GM23338 (cell line): ENCODE measurements at places on chromosomes 12 and 14. TPM values are rescaled to one million over a fixed set of nuclear protein-coding genes. Genes with fewer than 3 reads are reported as not detected.

The PTPN21 gene
- total RNA-seq, result 5.2 and 5.6 TPM in 2 replicates

DNA sequence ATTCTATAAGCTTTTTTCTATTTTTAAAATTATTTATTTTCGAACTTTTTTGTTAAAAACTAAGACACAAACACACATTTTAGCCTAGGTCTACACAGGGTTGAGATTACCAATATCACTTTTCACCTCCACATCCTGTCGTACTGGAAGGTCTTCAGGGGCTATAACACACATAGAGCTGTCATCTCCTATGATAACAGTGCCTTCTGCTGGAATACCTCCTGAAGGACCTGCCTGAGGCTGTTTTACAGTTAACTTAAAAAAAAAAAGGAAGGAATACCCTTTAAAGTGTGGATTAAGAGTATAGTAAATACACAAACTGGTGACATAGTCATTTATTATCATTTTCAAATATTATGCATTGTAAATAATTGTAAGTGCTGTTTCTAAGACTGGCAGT, 43.0 kb downstream of the RASSF8 start:
- no peaks in the 10 kb centered on the region for H3K36me3 ChIP-seq
- no peak overlapping the region for H3K4me3 ChIP-seq
- H3K4me1 ChIP-seq, result peaks cover 7% of the 10 kb centered on the region; the same call in 1 of the 2 replicates
- DNase-seq, result no peak
- H3K27ac ChIP-seq, result no peak overlapping the region

The FOXN4 gene
- total RNA-seq, result 0.35 TPM in 1 of 2 replicates, not detected in the other

- H3K4me1 ChIP-seq, result peaks cover 36% of the 10 kb centered on the region
- H3K27me3 ChIP-seq, result no peaks in the 10 kb centered on the region
- H3K27ac ChIP-seq, result 0 out of 2 replicates have a peak overlapping the region, but pooled peaks have one; percentile 26
- peak; percentile 23 for DNase-seq
- peak overlapping the region; percentile 80 for H3K4me3 ChIP-seq
Observed at GRCh38 chr12:27781680-27782079, 1.6 kb upstream of the MANSC4 start.

- H3K27ac ChIP-seq, result no peak overlapping the region
- no peaks in the 10 kb centered on the region for H3K27me3 ChIP-seq
- no peaks in the 10 kb centered on the region for H3K4me1 ChIP-seq
Observed at GRCh38 chr12:90102957-90103652, 394.5 kb upstream of the ATP2B1 start.

DNA sequence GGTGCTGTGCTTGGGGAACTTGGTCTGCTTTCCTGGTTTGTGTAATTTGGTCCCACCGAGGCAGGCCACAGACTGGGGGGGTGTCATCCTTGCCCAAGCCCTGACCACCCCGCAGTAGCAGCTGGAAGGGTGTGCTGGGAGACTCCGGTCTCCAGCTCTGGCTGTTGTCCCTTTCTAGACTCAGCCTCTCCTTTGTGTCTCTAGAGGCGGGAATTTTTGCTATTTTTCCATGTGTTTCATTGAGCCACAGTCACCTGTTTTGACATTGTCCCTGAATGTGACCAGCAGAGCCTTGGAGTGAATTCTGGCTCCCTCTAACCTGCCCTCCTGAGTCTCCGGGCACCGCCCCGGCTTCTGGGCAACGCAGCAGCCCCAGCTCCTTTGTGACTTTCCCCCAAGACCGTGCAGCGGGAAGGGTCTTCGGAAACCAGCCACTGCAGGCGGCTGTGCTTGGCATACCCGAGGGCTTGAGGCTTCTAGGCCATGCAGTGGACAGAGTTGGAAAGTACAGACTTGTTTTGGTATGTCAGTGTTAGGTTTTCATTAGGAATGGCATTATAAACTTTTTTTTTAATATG, 98.6 kb downstream of the TNFAIP2 start:
- H3K4me3 ChIP-seq, result no peak overlapping the region
- H3K27me3 ChIP-seq, result peaks cover 41% of the 10 kb centered on the region
- DNase-seq, result no peak
- peaks cover 7% of the 10 kb centered on the region; the same call in 1 of the 2 replicates for H3K4me1 ChIP-seq

GRCh38 chr12:26204612-26205289, 9.4 kb downstream of the SSPN start:
- peaks cover 12% of the 10 kb centered on the region for H3K4me1 ChIP-seq
- no peak overlapping the region for H3K27ac ChIP-seq
- DNase-seq, result no peak
- H3K27me3 ChIP-seq, result no peaks in the 10 kb centered on the region
- H3K36me3 ChIP-seq, result no peaks in the 10 kb centered on the region

The MFAP5 gene
- total RNA-seq, result 0.90 TPM in 1 of 2 replicates, not detected in the other

The MDGA2 gene
- total RNA-seq, result 1.2 and 1.7 TPM in 2 replicates

DNA sequence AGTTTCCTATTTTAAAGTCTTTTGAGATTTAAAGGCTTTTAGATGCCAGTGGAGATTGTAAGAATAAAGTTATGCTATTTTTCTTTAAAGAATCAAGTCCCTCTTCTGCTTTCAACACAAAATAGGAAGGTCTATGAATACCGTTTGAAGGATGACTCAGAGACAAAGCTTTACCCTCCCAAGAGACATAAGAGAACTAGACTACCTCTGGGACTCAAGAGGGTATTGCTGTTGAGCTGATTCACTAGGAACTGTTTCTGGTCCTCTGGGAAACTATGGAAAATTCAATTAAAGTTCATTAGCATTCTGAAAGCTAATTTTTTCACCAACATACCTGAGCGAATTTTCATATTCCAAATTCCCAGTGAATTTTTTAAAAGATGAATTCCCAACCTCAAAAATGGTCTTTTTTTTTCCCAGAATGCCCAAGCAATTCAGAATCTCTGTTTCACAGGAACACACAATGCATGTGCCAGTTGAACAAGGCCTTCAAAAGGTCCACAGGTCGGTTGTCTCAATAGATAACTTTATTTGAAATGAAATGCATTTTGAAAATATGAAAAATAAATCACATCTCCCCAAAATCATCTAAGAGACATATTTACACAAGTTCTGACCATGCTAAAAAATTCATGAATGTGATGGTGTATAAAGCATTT, 6.5 kb downstream of the PHLDA1 start:
- DNase-seq, result no peak
- peaks cover 34% of the 10 kb centered on the region for H3K4me1 ChIP-seq
- H3K36me3 ChIP-seq, result peaks cover 3% of the 10 kb centered on the region; the same call in 1 of the 2 replicates
- H3K27ac ChIP-seq, result peak overlapping the region; percentile 40
- H3K4me3 ChIP-seq, result no peak overlapping the region

GRCh38 chr14:58571769-58572472, 65.8 kb upstream of the DACT1 start:
- H3K4me1 ChIP-seq, result 0 out of 2 replicates have a peak, but pooled peaks cover 3% of the 10 kb centered on the region
- no peak for DNase-seq
- H3K27me3 ChIP-seq, result no peaks in the 10 kb centered on the region
- no peak overlapping the region for H3K27ac ChIP-seq

- no peak overlapping the region for H3K27ac ChIP-seq
- H3K4me3 ChIP-seq, result no peak overlapping the region
- DNase-seq, result no peak
- H3K4me1 ChIP-seq, result peaks cover 4% of the 10 kb centered on the region
- no peaks in the 10 kb centered on the region for H3K36me3 ChIP-seq
Observed at GRCh38 chr12:124605883-124606774, 38.7 kb upstream of the NCOR2 start.

- peak within 1 kb of the TSS; percentile 100 for H3K27ac ChIP-seq
- H3K4me3 ChIP-seq, result peak within 1 kb of the TSS; percentile 96
- peaks cover 41% of the 10 kb centered on the region for H3K36me3 ChIP-seq
- peaks cover 14% of the 10 kb centered on the region for H3K4me1 ChIP-seq
- H3K27me3 ChIP-seq, result no peaks in the 10 kb centered on the region
Observed at GRCh38 chr14:69766984-69767368, at the start of gene SRSF5. Gene SRSF5, plus strand, starts transcription at chr14:69767142. Its CDS starts 1,015 bp downstream, at chr14:69768157.

The GLIPR1L2 gene
- total RNA-seq, result not detected in 2 replicates

DNA sequence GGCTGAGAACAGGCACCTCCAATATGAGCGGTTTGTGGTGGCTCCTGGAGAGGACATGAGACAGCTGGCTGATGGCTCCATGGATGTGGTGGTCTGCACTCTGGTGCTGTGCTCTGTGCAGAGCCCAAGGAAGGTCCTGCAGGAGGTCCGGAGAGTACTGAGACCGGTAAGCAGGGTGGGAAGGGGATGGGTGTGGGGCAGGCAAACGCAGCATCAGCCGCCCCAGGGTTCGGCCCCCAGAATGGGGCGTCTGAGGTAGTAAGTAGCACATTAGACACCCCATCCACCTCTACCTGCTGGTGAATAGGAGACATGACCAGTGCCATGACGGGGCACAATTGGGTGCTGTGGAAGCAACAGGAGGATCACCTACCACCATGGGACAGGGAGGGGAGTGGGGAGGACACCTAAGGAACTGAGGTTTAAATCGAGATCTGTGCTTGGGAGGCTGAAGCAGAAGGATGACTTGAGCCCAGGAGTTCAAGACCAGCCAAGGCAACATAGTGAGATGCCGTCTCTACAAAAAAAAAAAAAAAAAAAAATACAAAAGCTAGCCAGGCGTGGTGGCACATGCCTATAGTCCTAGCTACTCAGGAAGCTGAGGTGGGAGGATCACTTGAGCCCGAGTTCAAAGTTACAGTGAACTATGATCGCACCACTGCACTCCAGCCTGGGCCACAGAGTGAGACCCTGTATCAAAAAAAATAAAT, 25.5 kb downstream of the ITGA7 start:
- no peak overlapping the region for H3K27ac ChIP-seq
- H3K36me3 ChIP-seq, result no peaks in the 10 kb centered on the region
- peaks cover 6% of the 10 kb centered on the region; the same call in 1 of the 2 replicates for H3K4me1 ChIP-seq
- peak overlapping the region; percentile 46 for H3K4me3 ChIP-seq
- H3K27me3 ChIP-seq, result no peaks in the 10 kb centered on the region
- no peak for DNase-seq

- H3K27me3 ChIP-seq, result no peaks in the 10 kb centered on the region
- no peak overlapping the region for H3K4me3 ChIP-seq
- H3K36me3 ChIP-seq, result no peaks in the 10 kb centered on the region
- no peaks in the 10 kb centered on the region for H3K4me1 ChIP-seq
- peak; percentile 75 for DNase-seq
Observed at GRCh38 chr12:14167005-14167628, 185.7 kb upstream of the GRIN2B start.
